ENCODE measurements at places on chromosomes 4 and X. TPM values are rescaled to one million over a fixed set of nuclear protein-coding genes. Genes with fewer than 3 reads are reported as not detected.

DNA sequence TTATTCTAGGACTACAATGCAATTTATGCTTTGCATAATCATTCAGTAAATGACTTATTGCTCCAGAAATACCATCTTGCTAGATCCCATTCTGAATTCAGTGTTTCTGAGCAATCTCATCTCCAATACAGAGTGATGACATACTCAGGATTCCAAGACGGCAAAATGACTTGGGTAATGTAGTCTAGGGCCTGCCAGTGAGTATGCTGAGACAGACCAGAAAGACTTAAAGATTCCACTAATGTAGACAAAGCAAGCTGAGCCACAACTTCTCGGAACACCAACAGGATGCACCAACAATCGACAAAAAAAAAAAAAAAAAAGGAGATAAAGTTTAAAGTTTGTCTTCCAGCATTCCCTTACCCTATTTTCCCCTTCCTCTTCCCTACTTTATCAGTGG lies 919 bp upstream of the SEC24B start:
- no peak for DNase-seq

DNA sequence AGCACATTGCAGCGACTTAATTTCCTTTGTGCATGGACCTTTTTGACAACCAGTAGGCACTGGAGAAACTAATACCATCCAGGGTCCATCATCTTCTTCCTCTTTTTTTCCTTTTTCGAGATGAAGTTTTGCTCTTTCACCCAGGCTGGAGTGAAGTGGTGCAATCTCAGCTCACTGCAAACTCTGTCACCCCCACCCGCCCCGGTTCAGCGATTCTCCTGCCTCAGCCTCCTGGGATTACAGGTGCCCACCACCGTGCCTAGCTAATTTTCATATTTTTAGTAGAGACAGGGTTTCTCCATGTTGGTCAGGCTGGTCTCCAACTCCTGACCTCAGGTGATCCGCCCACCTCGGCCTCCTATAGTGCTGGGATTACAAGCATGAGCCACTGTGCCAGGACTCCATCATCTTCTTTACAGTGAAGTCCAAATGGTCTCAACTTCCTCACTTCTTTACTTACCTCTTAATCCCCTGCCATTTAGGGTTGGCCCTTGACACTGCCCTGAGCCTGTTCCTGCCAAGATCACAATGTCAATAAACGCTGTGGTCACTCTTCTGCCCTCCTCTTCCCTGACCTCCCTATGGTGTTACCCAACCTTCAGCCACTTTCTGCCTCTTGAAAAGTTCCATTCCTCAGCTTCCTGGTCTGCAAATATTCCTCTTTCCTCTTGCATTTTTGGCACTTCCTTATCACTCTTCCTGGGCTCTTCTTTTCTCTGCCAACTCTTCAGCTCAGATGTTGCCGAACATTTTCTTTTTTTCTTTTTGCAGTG lies 119.8 kb upstream of the SLC34A2 start:
- no peak for DNase-seq

DNA sequence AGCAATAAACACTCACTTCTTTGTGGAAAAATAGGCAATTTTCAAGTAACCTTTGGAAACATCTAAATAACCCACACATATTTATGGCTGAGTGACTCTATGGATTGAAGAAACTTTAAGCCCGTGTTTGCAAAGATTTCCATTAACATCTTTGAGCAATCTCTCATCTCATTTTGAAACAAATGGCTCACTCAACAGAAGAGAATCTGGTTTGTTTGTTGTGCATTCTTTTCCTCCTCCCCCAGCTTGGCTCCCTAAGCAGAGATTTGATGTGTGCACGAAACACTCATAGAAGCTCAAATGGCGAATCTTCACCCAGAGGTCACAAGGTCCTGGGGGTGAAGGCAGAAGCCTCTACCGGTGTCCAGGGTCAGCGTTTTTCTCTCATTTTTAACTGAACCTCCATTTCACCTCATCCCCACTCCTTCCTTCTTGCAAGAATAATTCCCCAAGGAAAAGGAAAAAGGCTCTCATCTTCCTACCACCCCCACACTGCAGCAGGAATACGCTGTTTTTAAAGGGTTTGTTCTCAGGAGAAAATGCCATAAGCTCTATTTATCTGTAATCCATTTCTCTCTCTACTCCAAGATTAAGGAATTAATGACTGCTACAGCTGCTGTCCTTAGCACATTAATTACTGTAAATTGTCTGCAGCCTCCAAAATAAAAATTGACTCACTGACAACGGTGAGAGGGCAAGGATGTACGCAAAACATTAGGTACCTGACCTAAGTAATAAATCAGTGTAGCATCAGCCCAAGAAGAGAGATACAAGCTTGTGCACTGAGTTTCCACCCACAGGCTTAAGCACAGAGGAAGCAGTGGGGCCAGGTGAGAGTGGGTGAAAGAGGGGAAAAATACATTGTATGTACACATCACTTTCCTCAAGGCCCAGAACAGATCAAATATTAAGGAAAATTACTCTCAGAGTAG lies 307.6 kb upstream of the NOCT start:
- DNase-seq = no peak

DNA sequence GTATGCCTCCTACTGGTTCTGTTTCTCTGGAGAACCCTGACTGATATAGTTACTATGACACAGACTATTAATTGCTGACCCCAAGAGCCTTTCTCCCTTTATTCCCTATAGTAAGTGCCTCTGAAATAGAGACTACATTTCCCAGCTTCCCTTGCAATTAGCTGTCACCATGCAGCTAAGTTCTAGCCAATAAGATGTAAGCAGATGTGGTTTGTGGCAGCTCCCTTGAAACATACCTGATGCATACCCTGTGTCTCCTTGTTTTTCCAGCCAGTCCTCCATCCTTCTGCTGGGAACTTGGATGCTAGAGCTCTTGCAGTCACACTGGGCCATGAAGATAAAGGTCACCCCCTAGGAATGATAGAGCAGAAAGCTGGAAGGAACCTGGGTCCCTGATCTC lies 9.7 kb upstream of the TMEM165 start:
- DNase-seq = no peak

DNA sequence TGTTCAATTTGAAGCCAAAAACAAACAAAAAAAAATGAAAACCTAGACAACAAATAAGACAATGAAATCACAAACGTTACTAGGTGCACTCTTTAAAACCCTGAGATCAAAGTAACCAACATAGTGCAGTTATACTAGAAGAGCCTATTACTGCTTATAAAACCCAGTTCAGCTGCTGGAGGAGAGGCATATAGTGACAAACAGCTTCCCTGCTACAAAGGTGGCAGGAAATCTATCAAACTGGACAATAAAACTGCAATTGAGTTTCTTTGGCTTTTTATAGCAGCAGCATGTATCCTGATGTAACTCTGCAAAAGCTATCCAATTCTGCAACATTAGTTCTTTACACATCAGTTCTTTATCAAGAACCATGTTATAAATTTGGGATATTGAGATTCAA lies 155.6 kb downstream of the LRBA start:
- no peak for DNase-seq

GRCh38 chrX:47264483-47265173 lies 31.8 kb downstream of the USP11 start:
- no peak for DNase-seq

PRRG3 gene
- polyA plus RNA-seq = 0.08 TPM

CT45A1 gene
- polyA plus RNA-seq = not detected

MAGEA9B gene
- polyA plus RNA-seq = not detected
